GM04503 (cell line): ENCODE measurements at places on chromosomes 3 and 15.
A peak's percentile ranks its signal among the peaks of the same experiment; 100 is the strongest.

DNA sequence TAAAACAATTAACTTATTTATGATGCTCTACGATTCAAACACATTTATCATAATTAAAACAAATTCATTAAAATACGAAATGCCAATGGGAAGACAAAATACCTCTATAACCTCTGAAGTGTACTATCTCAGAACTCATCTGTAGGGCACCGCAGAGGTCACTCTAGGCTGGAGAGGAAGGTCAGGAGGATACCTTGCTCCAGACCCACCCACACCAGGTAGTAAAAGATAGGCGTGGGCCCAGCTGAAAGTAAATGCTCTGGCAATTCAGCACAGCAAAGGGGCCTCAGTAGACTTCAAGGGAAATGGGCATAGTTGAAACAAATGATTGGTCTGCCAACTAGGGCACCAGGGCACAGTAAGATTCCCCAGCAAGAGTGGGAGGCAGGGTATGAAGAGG, 26.0 kb upstream of the SPPL2A start:
- no peak for DNase-seq

DNA sequence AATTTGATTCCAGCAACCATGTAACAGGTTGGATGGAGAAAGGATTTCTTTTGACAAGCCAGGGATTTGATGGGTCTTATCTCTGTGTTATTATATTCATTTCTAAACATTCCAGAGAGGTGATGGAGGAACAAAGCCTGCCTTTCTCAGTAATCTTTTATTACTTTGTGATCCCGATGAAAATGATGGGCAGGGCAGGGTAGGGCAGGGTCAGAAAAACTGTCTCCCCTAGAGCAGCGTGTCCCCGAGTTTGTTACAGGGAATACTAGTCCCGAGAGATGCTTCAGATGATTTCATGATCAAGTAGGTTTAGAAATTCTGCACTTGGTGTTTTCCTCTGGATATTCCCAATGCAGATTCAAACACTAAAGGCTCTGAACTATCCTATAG, 111.8 kb upstream of the RGMA start:
- no peak for DNase-seq

DNA sequence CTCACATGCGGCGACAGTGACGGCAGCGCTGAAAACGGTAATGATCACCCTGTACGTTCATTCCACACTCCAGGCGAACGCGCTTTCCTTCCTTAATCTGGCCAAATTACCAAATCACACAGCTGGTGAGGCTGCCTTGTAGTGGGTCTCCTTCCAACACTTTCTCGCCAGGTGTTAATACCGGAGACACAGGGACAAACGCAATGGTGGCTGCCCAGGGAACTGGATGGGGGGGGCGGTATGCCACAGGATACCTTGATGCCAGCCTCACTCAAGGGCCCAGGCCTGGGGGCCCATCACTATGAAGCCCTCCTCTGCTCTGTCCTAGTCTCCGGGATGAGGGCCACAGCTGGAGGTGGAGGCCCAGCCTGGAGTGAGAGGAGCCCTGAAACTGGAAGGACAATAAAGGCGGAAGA, 1.4 kb upstream of the CAMK2N2 start:
- no peak for DNase-seq

DNA sequence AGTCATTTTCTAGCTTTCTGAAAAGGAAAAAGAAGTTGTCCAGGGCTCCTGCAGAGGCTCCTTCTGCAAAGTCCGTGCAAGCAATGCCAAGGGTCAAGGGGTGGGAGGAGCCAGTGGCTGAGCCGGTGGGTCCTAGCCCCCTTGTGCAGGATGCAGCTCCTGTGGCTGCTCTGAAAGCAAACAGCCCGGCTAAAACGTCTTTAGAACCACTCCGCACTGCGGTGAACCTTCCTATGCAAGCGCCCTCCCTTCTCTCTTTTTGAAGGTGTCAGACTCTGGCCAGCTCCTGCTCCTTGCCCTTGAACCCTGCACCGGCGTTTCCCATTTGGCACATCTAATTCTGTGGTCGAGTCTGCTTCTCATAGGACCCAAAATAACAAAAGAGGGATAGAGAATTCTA, 183.1 kb downstream of the UACA start:
- DNase-seq: no peak

GRCh38 chr15:98123297-98123696, 162.8 kb downstream of the ARRDC4 start:
- no peak for DNase-seq

- no peak for DNase-seq
Observed at GRCh38 chr15:81339851-81340250, 15.9 kb upstream of the STARD5 start.

DNA sequence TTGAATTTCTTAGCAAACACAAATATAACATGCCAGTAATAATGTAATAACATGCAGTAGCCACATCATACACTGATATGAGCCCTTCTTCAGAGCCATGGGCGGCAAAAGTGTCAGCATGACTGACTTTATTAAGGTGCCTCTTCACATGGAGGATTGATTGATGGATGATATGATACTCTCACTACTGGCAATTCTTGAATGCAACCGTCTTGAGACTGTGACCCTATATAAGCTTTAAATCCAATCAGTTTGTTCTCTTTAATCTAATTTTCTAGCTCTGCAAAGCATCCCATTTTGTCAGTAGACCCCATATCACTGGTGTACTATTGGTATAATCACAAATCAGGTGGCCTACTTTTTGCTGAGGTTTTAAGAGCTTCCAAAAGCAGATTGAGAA, 463.7 kb upstream of the ROBO2 start:
- no peak for DNase-seq

DNA sequence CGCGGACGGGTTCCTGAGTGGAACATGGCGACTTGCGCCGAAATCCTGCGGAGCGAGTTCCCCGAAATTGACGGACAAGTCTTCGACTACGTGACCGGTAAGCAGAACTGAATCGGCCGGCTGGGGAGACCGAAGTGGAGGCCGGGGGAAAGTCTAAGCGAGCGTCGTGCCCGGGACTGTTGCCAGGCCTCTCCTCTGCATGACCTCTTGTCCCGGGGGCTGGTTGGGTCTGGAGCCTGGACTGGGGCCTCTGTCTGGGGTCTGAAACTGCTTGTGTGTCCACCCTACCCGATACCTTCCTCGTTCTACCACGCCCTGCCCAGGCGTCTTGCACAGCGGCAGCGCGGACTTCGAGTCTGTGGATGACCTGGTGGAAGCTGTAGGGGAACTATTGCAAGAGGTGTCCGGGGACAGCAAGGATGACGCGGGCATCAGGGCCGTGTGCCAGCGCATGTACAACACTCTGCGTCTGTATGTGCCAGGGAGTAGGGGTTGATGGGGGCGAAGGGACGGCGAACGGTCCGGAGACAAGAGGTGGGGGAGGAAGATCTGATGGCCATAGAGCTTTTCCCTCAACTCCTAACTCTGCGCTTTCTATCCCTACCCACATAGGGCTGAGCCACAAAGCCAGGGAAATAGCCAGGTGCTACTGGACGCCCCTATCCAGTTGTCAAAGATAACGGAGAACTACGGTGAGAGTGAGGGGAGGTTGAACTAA, at the start of gene ABCF3:
Gene ABCF3, plus strand, starts transcription at position 16 of the 718 bp plus-strand sequence. Its CDS starts 9 bp downstream, at position 25.
- DNase-seq: no peak

DNA sequence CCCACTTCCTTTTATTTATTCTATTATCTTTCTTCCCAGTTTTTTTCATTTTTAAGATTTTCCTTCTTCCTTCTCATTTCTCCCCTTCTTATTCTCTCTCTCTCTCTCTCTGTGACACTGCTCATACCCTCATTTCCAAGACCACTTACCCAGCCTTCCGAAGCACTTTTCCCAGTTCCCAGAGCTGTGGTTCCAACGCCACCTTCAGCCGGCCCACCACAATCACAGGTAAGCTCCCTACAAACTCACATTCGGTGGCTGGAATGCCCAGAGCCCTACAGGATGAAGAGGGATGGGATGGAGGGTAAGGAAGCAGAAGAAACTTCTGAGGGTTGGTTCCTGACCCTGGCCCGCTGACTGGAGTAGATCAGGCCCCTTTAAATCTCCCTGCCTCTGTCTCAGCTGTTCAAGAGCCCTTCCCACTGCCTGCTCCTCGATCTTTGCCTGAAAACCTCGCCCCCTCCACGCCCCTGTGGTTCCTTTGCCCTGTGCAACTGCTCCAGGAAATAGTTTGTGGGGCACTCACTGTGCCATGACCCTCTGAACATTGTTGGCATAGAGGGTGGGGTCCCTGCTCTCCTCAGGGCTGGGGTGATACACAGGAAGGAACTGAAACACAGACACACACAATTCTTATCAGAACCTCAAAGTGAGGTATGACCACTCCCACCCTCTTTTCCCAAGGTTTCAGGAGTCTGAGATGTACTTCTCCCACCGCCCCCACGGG, 4.8 kb downstream of the LPCAT4 start:
- DNase-seq: no peak

DNA sequence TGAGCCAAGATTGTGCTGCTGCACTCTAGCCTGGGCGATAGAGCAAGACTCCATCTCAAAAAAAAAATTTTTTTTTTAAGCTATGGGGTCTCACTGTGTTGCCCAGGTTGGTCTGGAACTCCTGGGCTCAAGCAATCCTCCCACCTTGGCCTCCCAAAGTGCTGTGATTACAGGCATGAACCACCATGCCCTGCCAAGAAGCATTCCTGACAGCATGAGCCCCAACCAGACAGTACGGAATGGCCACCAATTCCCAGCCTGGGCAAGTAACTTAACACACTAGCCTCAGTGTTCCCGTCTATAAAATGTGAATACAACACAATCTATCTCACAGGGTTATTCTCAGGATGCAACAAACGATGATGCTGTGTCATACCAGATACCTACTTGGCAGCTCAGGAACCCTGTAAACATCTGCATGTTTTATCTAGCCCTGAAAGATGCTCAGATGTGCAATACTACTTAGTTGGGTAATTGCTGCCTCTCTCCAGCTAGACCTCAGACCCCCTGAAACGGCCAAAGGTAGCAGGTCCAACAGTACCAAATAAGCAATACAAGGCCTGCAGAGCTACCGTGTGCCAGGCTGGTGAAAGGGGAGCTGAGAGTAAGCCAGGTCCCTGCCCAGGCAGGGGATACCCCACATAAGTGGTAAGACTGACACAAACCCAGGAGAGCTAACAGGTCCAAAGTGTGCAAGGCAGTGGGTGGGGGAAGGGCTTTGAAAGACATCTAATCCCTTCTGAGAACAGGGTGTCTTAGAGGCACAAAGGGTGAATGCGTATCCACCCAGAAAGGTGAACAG, 1.9 kb downstream of the TKT start:
- no peak for DNase-seq

- peak; percentile 93 for DNase-seq
Observed at GRCh38 chr3:152266221-152266995, 2.3 kb upstream of the MBNL1 start.

DNA sequence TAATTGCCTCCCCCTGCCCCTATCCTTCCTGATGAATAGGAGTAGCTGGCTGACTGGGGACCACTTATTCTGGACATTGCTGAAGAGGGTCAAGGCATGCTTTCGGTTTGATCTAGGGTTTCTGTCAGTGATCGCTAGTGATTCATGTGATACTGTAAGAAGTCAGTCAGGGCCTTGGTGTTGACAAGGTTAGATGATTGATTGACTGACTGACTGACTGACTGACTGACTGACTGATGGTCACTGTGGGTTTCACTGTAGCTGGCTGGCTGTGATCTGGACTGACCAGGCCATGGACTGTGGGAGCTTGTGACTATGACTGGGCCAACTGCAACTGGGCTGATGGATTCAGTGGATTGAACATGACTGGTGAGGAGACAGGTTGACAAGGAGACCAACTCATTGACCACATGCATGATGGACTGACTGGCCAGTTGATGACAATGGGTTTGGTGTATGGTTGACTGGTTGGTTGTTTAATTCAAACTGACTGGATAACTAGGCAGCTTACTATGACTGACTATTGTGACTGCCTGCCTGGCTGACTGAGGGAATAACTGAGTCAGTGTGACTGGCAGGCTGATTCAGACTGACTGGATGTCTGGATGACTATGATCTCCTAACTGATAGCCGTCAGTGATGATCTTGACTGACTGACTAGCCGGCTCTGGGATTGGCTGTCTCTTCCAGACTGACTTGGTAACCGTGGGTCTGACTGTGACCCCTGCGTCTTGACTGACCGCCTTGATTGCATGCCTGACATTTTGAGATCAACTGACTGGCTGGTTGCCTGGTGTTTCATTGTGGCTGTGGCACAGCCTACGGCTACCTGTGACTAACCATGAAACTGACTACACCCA, 509.9 kb downstream of the SHQ1 start:
- no peak for DNase-seq

DNA sequence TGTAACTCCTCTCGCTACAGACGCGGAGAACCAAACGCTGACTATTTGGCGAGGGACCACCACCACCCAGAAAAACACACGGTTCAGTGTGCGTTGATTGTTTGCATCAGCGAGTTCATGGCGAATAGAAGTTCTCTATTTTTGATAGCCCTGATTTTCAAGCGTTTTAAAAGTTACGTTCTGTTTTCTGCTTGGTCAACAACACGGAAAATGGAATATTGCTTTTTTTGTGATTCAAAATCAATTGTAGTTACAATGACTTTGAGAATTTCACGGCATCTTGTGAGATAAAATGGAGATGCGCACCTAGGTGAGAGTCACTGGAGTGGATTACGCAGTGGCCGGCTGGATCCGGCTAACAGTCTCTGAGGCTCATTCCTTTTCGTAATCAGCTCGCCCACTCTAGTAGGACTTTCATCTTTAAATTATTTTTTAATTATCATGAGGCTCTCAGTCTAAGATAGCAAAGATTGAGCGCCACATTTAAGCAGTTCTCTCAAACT, 54.8 kb downstream of the CCDC54 start:
- DNase-seq: no peak

DNA sequence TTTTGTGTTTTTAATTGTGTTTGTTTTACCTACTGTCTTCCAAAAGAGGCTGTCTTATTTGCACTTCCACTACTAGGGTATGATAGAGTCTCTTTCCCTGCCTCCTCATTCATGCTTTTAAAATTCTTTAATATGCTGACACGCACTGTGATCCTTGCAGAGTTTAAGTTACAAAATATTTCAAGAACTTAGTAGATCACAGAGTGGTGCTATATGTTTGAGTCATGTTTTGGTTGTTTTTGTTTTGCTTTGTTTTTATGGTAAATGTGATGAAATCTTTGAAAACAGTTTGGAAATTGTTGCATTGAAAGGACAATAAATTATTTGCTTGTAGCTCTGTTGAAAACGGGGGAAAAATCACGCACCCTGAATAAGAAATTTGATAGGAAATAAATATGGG, 5.9 kb upstream of the ABHD10 start:
- DNase-seq: no peak

DNA sequence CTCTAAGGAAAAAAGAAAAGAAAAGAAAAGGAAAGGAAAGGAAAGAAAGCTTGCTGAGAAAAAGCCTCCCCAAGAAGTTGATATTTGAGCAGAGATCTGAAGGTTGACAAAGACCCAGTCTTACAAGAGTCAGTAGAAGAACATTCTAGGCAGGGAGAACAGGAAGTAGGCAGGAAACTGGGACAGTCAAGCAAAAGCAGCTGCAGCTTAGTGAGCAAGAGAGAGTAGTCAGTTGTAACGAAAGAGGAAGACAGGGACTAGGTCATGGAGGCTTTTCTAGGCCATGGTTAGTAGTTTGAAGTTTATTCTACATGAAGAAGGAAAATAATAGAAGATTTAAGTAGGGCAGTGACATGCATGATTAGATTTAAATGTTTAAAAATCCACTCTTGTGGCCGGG, 31.8 kb upstream of the KLHL6 start:
- no peak for DNase-seq
